ENCODE measurements at places on chromosomes 4 and X.

DNA sequence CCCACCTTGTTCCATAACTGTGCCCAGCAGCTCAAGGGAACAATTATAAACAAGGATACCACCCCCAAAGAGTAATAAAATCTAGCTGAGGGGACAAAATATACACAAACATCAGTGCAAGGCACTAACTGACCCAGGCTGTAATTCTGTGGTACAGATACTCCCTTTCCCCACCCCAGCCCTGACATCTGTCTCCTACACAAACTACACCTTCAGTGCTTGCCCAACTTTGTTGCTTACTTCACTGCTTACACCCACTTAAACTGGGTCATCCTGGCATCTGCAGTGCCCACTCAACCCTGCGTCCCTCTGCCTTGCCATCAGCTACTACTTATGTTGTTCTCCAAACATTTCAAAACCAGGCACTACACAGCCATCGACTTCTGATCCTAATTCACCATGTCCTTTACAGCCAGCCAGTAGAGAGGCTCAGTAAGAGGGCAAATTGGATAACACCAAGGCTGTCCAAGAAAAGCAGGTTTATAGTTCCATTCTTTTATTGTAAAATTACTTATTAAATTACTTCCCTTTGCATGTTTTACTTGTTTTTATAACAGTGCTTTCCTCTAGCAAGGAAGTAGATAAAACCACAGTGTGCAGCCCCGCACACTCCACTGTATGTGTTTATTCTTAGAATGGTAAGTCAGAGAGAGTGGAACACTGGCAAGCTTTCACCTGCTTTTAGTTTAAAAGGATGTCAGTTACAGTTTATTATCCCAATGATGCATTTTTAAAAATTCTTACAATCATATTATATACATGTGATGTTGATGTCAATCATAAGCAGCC, 149.6 kb downstream of the INPP4B start:
- no peak for DNase-seq

DNA sequence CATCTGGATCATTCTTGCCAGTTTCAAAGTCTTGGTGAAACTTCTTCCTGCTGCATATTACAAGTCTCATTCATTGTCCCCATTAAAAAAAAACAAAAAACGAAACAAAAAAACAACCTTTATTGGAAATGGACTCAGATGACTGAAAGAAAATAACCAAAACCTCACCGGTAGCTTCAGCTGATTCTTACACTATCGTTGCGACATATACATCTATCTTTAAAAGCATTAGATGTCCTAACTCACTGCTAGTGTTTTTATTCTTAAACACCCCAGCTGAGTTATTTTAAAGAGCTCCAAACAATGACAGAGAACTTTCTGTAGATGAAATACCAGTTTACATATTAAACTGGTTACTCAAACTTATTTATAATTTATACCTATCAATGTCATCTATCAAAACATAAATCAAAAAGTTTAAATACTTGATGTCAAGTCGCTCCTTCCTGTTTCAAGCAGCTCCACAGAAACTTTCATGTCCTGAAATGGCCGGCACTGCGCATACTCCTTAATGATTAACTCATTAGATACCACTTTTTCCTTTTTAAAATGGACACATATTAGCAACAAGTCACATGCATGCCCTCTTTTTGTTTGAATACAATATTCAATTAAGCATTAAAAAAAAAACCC, 87.2 kb downstream of the HPRT1 start:
- no peak for DNase-seq

DNA sequence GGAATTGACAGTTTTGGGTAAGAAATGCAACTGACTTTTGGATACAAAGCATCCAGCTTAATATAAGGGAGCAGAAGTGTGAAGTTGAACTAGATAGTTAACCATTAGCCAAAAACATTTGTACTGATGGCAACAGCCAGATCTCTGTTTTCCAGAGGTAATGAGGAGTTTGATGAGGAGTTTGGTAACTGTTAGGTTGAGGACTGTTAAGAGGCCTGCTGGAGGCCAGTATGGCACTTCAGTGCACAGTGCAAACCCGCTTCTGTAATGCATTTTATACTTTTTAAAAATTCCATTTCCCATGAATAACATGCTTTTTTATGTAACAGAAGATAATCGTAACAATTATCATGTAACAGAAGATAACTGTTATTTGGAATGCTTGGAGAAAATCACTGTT, 30.0 kb downstream of the CDKL5 start:
- DNase-seq: no peak

DNA sequence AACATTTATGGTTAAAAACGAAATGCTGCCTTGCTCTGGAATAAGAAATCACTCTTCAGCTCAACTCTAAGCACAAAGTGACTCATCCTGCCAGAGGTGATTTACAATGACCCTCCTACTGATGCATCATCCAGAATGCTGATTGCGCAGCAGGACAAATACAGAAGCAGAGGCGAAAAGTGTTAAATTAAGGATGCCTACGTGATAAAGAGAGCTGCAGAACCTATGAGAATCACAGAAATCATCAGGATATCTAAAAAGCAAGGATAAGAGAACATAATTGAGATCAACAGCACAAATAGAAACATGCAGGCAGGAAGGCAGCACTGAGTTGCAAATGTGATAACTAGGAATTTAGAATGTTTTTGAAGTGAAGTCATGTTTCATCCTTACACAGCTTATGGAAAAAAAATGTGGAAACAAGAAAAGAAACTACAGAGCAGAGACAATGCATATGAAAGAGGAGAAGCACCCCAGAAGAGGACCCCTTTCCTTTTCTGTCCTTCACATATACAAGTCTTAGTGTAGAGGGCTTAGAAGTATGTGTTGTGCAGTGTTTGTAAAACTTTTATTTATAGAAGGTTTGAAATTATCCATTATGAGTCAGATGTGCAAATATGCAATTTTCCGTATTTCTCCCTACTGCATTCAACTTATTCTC, 188.4 kb downstream of the SLC7A11 start:
- DNase-seq: peak; percentile 93

DNA sequence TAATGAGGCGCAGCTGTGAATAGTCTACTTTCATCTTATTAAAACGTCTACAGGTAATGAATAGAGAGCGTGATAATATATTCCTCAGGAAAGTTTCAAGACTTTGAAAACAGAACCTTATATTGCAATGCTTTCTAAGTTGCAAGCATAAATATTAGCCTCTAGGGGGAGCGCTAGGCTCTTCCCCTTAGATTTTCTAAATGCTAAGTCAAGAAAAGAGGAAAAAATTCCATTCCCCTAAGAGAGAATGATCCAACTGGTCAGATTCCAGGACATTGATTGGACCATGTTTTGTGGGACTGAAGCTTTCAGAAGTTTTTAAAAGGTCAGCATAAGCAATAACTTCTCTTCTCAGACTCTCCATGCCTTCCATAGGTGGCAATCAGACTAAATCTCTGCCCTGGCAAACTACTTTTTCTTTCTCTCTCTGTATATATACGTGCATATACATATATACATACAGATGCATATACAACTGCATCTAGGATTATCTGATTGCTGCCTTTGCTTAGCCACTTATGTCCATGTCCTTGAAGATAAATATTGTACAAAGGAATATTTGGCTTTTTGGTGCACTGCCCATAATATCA, 492.9 kb downstream of the INPP4B start:
- peak; percentile 38 for DNase-seq

DNA sequence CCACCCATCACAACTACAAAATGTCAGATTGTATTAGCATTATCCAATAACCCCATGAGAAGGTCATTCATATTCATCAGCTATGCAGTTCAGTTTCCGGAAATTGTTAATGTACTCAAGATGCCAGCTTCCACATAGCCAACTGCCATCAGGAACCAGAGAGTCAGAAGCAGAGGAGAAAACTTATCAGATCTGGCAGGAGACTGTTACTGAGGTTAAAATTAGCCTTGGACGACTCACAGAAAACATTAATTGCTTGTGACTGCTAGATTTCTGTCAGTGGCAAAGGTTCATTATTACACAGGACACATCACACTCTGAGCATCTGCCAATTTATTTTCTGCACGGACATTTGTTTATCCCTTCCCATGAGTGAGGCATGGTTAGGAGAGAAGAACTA, 352.8 kb downstream of the DHRSX start:
- no peak for DNase-seq

GRCh38 chr4:106659371-106659770, 290.8 kb upstream of the GIMD1 start:
- no peak for DNase-seq

DNA sequence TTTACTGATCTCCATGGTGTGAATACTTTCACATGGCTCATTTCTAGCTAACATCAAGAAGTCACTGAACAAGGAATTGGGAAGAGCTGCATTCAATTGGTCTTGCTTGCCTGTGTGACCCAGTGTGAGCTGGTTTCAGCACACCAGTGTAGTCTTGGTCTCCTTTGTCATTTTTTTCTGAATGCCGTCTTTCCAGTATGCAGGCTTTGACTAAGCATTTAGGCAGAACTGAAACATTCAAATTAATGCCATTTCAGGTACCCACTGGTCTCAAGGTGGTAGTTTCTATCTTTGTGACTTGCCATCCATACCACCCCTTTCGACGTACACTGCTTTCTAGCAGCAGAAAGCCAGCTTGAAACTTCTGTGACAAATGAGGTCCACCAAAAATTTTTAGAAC, 550.5 kb upstream of the BOD1L1 start:
- DNase-seq: no peak

DNA sequence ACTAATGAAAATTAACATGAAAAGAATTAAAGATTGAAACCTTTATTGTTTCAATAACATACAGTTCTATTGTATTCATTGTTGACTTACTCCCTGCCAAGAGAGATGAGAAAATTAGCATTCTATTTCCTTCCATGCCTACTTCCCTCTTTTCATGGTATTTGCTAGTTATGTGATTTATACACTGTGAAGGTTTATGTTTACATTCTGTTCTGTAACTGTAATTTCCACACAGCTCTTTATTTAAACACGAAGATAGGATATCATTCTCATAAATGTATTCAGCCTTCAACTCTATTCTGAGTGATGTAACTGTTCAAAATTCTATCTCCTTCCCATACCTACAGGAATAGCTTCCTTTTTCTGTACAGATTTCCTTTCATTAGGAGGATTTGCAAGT, 6.6 kb downstream of the CCDC110 start:
- DNase-seq: no peak

DNA sequence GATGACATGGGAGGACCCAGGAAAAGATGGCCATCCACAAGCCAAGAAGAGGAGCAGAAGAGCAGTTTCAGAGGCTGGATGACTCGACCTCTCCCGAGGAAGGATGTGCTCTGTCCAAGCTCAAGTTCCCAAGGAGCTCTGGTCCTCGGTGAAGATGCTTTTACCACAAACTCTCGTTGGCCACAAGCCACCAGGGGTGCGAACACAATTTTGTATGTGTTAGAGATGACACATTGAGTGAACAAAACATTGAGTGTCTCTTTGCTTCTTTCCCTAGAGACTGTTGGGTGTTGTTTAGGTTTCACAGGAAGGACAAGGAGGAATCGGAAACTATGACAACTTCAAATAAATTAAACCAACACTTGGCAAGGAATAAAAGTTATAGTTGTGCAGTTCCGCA, 26.3 kb downstream of the FGFBP1 start:
- peak; percentile 52 for DNase-seq

DNA sequence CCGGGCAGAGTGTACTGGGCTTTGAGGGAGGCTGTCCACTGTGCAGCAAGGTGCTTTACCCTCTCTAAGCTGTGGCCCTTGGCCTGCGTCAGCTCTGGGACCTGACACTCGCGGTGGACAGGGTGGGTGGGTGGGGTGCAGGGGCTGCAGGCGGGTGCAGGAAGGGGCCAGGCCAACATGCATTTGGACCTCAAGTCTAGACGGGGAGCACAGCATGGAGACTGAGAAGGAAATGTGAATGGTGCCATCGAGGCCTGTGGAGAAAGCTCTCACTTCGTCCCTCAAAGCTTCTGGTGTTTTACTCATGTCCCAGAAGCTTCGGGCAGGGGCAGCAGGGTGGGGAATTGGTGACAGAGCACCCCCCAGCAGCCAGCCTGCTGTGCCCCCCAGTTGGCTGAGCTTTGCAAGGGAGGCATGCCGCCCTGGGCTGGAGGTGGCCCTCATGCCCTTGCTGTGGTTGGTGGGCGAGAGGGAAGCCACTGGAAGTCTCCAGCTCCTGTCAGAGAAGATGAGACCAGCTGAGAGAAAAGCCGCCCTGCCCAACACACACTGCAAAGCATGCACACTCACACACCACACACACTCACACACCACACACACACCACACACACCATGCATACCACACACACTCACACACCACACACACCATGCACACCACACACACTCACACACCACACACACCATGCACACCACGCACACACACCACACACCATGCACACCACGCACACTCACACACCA, 12.3 kb downstream of the PNMA6E start:
- DNase-seq: no peak

DNA sequence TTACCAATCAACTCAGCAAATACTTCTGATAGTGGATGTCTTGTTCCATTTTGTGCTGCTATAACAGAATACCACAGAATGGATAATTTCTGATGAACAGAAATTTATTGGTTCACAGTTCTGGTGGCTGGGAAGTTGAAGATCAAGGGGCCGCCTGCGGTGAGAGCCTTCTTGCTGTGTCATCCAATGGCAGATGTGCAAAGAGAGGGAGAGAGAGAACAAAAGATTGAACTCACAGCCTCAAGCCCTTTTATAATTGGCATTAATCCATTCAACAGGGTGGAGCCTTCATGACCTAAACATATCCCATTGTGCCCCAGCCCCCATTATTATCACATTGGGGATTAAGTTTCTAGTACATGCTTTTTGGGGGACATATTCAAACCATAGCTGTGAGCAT, 86.1 kb downstream of the ADGRG4 start:
- DNase-seq: no peak

GRCh38 chr4:134906404-134907023, 704.9 kb upstream of the PABPC4L start:
- no peak for DNase-seq

DNA sequence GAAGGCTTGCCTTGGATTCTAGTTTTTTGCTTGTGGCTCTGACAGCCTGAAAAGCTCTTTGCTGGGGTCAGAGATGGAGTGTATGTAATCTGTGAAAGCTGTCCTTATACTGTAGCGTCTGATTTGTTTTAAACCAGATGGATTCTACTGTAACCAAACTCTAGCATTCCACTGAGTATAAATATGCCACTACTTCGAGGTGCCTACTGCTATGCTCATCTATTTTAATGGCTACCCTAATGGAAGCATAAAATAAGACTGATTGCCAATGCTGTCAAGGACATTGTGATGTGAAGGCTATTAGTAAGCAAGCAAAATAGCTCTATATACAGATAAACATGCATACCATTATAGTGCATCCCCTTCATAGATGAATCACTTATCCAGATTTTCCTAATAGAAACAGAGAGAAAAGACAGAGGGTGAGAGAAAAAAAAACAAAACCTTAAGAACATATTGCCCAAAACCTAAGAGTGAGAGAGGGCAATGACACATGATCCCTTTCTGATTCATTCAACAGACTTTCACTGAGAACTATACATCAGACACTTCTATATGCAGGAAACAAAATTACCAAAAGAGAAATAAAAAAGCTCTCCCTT, 1025.8 kb upstream of the LCORL start:
- DNase-seq: no peak

- DNase-seq: no peak
Observed at GRCh38 chrX:38514016-38514854, 47.1 kb upstream of the TSPAN7 start.

- DNase-seq: peak; percentile 54
Observed at GRCh38 chrX:27598312-27598711, 8.2 kb downstream of the DCAF8L2 start.
